EL (cell line): ENCODE measurements at places on chromosomes 1 and 21.
A peak's percentile ranks its signal among the peaks of the same experiment; 100 is the strongest.

GRCh38 chr21:42785666-42786427 is 93.5 kb downstream of the WDR4 start:
- no peak for DNase-seq

- DNase-seq, result peak; percentile 21
Observed at GRCh38 chr21:22791986-22792560, 1793.9 kb downstream of the NCAM2 start.

DNA sequence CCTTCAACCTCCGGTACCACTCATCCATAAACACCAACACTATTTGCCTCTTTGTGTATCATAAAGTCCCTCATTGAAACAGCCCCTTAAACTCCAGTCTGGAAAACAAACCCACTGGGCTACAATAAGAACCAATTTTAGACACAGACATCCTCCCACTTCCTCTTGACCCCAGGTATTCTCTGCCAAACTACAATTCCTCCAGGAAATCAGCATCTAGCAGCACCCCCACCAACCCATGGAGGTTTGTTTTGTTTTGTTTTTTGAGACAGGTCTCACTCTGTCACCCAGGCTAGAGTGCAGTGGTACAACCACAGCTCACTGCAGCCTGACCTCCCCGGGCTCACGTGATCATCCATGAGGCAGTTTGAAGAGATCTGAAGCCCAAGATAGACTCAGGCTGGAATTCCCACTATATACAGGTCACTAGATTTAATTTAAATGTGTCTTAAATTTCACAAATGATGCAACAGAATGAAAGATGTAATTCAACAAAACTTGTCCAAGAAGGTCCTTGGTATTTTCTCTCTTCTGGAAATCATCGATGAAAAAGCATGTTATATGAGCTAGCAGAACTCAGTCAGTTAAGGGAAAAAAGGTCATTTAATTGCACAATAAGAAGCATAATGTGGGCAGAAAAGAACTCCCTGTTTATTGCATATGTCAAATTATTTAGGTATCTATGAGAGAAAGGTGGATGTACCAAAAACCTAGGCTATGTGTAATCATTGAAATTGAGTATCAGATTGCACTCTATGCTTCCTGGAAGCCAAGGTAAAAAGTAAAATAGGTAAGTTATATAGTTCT is 30.3 kb downstream of the TCP10L start:
- DNase-seq, result no peak

- no peak for DNase-seq
Observed at GRCh38 chr1:57269630-57270225, 154.1 kb downstream of the DAB1 start.
